ENCODE measurements at places on chromosomes 16 and 17.

DNA sequence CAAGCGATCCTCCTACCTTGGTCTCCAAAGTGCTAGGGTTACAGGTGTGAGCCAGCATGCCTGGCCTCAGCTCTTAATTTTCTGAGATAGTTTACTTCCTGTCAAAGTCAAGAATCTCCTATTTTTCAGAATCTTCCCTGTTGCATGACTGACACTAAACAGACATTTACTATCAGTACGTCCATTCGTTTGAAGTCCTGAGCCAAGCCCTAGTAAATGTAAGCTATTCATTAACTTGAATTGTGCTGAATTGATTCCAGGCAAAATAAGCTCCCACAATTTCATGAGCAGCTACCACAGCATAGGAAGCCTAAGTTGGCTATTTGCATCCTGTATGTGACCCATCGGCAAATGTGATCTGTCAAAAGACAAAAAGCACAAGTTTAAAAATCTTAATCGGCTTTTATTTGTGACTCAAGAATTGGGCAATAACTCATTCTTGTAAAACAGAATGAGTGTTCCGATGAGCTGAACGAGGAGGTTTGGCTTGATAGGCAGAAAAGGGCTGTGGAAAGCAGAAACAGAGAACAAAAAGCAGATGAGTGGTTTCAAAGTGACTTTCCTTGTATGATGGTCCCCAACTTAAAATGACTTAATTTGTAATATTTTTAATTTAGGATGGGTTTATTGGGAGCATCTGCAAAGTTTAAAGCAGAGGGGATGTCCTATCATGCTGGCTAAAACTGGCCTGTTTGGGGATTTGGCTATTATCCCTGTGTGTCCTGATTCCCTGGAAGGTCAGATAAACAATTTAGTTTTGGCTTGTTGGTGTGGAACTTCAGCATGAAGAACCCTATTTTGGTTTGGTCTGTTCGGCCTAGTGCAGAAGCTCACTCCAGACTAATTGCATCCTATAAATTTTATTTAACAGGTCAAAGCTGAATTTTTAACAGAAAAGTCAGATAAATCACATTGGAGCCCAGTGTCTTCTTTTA, 14.2 kb downstream of the RNF112 start:
- no peak for DNase-seq

GRCh38 chr17:74282587-74283370, 8.7 kb downstream of the DNAI2 start:
- no peak for DNase-seq

DNA sequence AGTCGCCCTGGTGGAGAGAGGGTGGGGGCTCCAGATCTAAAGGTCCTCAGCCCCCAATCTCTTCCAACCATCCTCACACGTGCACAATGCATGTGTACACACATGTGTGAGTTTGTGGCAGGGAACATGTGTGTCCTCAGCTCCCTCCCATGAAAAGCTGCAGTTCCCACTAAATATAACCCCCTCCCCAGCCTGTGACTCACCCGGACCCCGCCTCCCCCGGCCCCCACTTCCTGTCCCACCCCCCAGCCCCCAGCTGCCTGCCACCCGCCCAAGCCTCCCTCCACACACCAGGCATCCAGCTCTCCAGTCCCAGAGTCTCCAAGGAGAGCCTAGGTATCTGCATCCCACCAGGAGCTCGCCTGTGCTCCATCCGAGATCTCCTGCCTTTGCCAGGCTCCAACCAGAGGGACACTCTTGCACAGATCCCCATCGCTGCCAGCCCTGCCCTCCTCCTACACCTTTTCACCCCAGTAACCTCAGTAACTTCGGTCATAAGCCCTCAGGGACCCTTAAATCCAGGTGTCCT, 3.9 kb downstream of the DLG4 start:
- DNase-seq: no peak

- no peak for DNase-seq
These were observed 81.3 kb downstream of the METRNL start for GRCh38 chr17:83160443-83161297.

DNA sequence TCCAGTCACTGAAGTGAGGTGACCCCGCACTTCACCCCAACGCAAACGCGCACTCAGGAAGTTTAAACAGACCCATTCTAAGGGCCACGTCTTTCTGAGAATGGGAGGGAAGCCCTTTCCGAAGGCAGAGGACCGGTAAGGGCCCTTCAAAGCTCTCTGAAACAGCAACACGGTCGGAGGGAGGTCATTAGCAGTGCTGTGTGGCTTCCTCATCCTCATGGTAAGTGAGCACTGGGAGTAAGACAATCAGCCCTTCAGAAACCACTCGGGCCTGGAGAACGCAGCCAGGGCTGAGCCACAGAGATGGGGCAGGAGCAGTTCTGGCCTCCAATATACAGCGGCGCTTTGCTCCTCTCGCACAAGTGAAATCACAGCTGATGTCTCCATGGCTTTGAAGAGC, 23.7 kb downstream of the SRL start:
- no peak for DNase-seq
